ENCODE measurements at places on chromosomes 1 and 21.
A peak's percentile ranks its signal among the peaks of the same experiment; 100 is the strongest.

- DNase-seq = peak; percentile 66
Measured at GRCh38 chr1:8217011-8217711, 100.8 kb upstream of the SLC45A1 start.

DNA sequence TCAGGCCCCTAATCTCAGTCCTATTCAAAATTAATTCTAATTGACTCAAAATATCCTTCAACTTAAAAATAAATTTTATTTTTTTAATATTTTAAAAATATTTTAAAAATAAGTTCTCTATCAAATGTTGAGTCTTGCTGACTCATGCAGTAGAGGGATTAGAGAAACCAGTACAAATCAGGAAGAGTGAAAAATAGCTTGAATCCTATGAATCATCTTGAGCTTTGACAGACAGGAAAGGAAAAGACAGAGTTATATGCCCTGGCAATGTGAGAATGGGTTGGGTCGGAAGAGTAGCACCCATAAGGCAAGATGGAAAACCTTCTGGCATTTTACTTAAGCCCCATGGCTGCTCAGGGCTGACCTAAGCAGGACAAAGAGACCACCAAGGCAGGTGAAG, 346.6 kb upstream of the RUNX1 start:
- DNase-seq = no peak

- DNase-seq = no peak
Measured at GRCh38 chr1:208139434-208140045, 104.6 kb downstream of the PLXNA2 start.

DNA sequence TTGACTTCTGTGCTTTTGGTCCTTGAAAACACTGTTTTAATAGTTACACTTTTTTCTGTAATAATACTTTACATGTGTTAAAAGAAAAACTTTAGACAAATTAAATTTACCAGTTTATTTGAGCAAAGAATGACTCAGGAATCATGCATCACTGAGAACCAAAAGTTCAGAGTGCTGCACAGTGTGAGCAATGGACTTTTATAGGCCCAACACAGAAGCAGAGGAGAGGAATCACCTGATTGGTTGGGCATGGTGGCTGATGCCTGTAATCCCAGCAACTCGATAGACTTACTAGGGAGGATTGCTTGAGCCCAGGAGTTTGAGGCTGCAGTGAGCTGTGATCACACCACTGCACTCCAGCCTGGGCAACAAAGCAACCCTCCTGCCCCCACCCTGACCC, 29.3 kb downstream of the ZNF648 start:
- DNase-seq = no peak

DNA sequence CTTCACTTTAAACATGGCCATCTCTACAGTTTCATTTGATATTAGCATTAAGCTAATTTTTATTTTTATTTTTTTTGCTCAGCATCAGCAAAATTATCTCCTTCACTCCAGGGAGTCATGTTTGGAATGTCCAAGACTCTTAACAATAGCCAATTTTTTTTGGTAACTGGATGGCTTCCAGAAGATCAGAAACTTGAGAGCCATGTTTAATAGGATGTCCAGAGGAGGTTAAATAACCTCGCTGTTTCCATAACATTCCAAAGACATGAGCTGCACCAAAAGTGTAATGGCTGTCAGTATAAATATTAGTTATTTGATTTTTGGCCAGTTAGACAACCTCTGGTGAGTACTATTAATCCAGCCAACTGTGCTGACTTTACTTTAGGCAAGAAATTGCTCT, 80.7 kb downstream of the DNTTIP2 start:
- DNase-seq = no peak

- no peak for DNase-seq
Measured at GRCh38 chr1:218890451-218890850, 283.2 kb upstream of the LYPLAL1 start.

- DNase-seq = no peak
Measured at GRCh38 chr21:37463083-37463801, 96.7 kb downstream of the DYRK1A start.

DNA sequence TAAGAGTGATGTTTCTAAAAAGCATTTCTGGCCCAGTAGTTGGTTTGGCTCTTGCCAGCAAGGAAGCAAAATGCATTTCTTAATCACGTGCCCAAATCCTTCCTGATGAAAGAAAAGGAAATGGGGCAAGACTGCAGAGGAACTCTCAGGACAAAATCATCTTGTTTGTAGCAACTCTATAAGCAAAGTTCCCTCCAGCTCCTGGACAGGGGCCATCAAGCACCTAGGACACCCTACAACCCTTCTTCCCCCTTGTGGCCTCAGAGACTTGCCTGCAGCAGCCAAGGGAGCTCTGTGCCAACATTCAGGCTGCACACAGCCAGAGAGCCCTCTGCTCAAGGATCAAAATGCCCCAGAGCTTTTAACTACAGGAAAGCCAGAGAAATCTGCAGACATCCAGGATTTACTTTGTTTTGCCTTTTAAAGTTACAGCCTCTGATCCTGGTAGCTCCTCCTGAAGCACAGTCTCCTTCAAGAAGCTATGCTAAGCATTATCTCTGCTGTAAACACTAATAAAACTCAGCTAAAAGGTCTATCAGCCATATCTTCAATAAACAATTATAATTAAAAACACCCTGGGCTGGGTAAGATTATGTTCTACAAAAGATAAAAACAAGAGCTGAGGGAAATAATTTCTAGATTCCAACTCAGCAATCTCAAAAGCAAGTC, 105.0 kb downstream of the KIAA0319L start:
- DNase-seq = no peak

- DNase-seq = peak; percentile 20
Measured at GRCh38 chr1:30046751-30047150, 676.6 kb downstream of the MATN1 start.

DNA sequence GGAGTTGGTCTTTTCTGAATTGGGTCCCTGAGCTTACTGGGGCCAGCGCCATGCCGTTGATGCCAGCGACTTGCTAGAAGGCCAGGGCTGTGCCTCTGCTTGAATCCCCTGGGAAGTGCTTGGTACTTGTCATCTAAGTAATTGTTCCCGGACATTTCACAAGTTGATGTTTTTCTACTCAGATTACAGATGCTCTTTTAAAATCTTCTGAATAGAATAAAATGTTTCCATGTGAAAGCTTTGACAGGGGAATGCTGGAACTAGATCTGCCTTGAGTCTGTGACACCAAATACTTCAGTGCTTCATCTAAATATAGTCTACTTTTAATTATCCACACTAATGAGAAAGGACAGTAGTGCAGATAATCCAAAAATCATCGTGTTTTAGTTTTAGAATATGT, 38.3 kb downstream of the PTGFRN start:
- DNase-seq = no peak

DNA sequence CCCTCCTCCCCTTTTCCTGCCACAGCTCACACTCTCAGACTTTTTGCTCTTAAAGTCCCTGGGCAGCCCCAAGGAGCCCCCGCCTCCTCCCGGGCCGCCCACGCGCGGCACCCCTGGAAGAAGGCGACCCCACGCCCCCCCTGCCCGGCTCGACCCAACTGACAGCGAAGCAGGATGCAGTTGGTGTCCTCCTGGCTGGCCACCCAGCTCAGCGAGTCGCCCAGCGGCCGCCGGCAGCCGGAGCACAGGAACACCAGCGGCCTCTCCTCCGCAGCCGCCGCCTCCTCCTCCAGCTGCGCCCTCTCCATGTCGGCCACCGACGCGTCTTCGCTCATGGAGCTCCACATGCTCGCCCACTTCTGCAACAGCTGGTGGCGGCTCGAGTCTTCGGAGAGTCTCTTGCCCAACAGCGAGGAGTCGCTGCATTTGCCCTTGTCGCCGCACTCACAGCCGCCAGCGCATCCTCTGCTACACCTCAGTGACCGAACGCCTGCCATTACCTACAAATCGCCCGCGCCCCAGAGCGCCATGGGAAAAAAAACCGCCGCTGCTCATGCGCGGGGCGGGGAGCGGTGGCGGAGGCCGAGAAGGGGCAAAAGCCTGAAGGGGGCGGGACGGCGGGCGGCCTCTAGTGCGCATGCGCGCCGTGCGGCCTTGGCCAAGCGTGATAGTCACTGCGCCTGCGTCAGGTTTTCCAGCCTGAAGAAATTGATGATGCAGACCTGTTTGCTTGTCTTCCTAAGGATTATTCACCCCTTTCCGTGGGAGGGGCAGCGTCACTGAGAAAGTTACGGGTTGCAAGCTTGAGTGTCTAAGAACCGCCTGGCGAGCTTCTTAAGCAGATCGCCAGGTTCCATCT, at the start of gene MIS18A:
Gene MIS18A (minus strand): TSS at position 532 of the 859 bp plus-strand sequence. CDS start 35 bp downstream, at position 497.
- peak; percentile 95 for DNase-seq

DNA sequence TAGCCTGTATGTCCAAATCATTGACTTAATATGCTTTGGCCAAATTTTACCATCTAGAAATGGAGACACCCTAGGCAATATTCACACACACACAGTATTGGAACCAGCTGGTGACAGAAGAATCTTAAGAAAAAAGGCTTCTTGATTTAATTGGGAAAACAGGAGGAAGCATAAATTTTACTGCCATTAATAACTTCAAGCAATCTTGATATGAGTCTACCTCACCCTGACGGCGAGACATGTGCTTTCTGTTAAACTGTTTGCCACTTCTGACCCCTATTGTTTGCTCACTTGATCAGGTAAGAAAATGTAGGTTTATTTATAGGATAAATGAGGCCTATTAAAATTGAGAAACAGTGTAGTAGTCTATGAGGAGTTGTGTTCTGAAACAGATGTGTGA, 73.2 kb downstream of the KIFAP3 start:
- DNase-seq = no peak

- no peak for DNase-seq
Measured at GRCh38 chr1:159908031-159908940, 8.3 kb upstream of the CFAP45 start.

DNA sequence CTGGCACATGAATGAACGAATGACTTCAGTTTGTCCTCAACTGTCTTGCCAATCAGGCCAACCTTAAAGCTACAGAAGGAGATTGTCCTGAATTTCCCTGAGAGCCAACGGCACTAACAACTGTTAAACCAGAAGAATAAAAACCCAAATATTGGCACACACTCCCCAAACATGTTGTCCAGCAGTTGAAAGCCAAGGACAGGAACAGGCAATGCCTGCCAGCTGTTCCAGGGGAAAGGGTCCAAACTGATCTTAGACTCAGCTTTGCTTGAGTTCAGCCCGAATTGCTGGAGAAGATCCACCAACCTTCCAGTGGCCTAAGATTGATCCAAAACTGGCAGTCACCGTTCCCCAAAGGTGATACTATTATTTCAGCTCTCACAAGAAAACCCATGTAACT, 22.4 kb upstream of the AHCTF1 start:
- no peak for DNase-seq

DNA sequence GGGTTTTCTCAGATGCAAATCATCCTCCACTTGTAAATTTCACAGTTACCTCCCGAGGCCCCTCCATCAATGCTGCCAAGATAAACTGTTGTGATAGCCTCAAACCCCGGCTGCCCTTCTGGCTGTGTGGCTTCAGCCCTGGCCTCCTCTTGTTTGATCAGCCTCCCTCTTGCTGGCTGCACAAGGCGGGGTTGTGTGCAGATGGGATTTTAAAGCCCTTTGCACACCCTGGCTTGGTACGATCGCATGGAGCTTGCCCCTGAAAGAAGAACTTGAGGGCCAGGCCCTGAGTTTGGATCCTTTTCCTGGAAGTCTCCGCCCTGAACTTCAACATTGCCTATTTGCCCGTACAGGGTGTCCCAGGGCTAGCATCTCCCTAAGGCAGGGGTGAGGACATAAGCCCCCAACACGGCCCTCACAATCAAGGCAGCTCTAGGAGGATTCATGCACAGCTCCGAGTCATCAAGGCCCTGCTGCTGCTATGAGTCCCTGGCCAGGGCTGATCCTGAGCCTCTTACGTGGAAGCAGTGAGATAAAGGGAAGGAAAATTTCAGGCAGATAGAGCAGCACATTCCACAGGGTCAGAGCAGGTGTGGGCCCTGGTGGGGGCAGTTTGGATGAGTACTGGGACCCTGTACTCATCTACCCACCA, 181.2 kb upstream of the VAMP3 start:
- DNase-seq = no peak

GRCh38 chr1:167748906-167749305, 27.1 kb downstream of the MPZL1 start:
- DNase-seq = no peak

- DNase-seq = no peak
Measured at GRCh38 chr1:247387565-247387964, 28.4 kb upstream of the NLRP3 start.

- no peak for DNase-seq
Measured at GRCh38 chr1:232422098-232422497, 207.8 kb downstream of the SIPA1L2 start.

DNA sequence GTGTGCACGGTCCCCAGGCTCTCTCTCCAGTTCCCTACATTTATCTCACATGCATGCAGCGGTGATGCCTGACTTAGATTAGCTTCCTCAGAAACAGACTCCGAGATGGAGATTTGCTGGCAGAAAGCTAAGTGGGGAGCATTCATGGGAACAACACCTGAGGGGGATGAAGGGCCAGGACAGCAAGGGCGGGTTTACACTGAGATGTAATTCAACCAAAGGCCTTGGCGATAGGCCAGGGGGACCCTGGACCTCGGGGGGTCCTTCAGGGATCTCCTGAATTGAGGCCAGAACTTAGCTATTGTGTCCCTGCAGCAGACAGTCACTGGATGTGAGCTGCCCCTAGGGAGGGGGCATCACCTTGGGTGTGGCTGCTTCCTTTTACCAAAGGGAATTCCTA, 246.1 kb upstream of the CSF3R start:
- no peak for DNase-seq

GRCh38 chr1:116944613-116945012, 34.9 kb downstream of the PTGFRN start:
- DNase-seq = no peak

GRCh38 chr1:68473060-68473459, 23.3 kb upstream of the RPE65 start:
- DNase-seq = no peak
